ENCODE measurements at places on chromosomes 6 and 20. TPM values are rescaled to one million over a fixed set of nuclear protein-coding genes. Genes with fewer than 3 reads are reported as not detected.

DNA sequence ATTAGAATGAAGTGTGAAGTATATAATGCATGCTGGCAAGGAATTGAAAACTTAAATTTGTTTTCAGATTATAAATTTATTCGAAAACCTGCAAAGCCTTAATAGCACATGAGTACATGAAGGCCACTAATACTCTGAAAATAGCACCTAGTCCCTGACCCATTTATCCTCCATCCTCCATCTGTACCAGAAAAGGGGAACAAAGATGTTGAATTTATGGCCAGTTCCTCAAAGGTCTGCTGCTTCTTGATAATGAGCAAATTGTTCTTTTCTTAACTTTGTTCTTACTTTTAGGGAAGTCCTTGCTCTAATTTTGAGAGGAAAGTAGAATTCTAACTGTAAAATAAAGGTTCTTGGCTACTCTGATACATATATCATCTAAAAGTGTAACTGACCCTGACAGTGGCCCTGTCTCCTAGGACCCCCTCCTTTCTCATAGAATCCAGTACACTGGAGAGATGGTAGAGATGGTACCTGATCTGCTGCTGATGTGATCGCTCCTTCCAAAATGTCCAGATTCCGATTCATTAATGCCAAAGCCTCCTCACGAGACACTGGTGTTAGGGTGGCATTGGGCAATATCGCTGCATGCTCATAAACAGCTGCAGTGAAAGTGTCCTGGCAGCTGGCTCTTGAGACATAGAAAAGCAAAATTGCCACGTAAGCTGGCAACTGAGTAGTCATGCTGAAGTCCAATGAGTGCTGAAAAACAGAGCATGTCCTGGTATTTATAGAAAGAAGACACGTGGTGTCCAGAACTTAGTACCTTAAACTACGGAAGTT lies at the start of gene VNN1:
TSS of gene VNN1 (minus strand) at position 704 of the 783 bp plus-strand sequence. CDS start at position 684, 20 bp downstream.
- DNase-seq: no peak
- peak within 1 kb of the TSS; percentile 37 for H3K27ac ChIP-seq
- H3K27me3 ChIP-seq: no peaks in the 10 kb centered on the region
- no peaks in the 10 kb centered on the region for H3K4me1 ChIP-seq

DNA sequence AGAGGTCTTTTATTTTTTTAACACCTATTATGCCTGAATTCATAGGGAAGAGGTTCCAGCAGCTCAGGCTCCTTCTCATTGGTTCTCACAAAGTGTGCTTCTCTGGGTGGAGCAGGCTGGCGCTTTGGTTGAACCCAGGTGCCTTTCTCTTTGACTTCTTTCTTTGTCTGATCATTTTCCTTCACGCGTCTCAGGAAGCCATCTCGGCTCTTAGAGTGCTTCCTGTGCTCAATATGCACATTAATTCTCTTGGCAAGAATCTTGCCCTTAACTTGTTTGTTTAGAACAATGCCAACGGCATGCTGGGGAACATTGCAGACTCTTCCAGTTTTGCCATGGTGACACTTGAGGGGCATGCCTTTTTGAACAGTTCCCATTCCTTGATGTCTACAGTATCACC lies 44.2 kb upstream of the RNF24 start:
- H3K27me3 ChIP-seq: no peaks in the 10 kb centered on the region
- DNase-seq: no peak
- peaks cover 19% of the 10 kb centered on the region for H3K4me1 ChIP-seq

DNA sequence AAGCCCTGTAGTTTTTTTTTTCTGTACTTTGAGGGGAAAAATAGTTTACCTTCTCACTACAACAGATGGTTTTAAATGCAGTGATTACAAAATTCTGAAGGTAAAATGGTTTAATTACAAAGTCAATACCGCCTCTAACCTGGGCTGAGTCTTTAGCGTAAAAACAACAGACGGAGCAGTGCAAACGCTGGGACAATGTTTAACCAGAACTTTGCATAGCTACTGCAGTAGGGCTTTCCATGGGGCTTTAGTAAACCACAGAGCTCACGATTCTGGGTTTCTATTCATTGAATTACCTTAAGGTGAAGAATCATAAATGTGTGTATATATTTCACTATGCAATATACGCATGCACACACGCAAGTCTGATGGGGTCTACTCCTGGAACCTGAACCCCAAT lies 77.9 kb downstream of the RFX6 start:
- DNase-seq: no peak
- no peaks in the 10 kb centered on the region for H3K36me3 ChIP-seq
- no peak overlapping the region for H3K27ac ChIP-seq
- no peaks in the 10 kb centered on the region for H3K27me3 ChIP-seq
- no peaks in the 10 kb centered on the region for H3K4me1 ChIP-seq

DNA sequence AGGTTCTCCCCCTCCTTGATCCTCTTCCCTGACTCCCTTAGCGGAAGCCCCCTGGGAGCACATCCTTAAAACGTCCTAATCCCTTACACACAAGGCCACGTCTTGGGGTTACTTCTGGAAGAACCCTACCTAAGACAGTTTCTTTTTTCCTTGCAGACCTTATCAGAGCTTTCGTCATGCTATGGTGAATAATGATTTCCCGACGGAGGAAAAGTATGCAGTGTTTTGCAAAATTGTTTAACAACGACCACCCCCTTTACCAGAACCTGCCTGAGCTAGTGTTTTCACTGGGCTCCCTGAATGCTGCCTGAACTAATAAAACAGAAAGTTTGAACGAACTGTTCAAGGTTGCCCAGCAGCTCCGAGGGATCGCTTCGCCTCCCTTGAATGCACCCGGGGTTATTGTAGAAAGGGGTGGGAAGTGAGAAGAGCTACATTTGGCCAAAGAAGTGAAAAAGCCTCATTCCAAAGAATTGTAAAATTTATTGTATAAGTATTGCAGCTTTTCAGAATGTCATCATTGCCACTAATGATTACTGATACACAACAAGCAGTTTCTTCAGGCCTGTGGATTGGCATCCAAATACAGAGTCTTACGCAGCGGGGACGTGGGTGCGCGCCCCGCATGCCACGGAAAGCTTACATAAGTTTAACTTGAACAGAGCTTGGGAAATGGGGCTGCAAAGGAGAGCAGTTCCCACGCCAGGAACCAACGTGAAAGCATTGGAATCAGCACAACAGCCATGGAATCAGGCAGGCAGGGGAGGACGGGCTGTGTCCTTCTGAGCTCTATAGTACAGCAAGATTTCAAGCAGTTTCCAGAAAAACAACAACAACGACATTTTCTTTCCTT lies 27.9 kb upstream of the ZBP1 start:
- no peak overlapping the region for H3K27ac ChIP-seq
- H3K36me3 ChIP-seq: peaks cover 21% of the 10 kb centered on the region

GRCh38 chr6:45880676-45881075 lies 135.0 kb downstream of the CLIC5 start:
- DNase-seq: no peak
- H3K4me3 ChIP-seq: no peak overlapping the region
- no peaks in the 10 kb centered on the region for H3K27me3 ChIP-seq
- H3K4me1 ChIP-seq: peaks cover 6% of the 10 kb centered on the region
- H3K27ac ChIP-seq: peak overlapping the region; percentile 0

DNA sequence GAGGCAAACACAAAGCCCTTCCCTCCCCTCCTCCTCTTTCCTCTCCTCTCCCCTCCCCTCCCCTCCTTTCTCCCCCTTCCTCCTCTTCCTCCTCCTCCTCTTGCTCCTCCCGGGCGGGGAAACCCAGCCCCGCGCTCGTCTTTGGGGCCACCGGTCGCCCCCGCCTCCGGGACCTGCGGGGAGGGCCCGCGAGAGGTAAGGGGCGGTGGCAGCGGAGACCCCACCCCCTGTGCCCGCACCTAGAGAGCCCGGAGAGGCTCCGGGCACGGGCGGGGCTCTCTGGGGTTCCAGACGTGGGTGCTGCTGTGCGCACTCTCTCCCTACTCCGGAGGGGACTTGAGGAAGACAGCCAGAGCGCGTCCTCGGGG lies at the start of gene RIN2:
TSS of gene RIN2 (plus strand) at position 126 of the 368 bp plus-strand sequence. CDS start 131,344 bp downstream, outside the sequence.
- H3K27me3 ChIP-seq: no peaks in the 10 kb centered on the region
- peak within 1 kb of the TSS; percentile 81 for H3K4me3 ChIP-seq
- H3K4me1 ChIP-seq: peaks cover 40% of the 10 kb centered on the region

The AIF1 gene
- 14.6 TPM for total RNA-seq

The GMPR gene
- total RNA-seq: 41.9 TPM

The MEP1A gene
- 0.17 TPM for total RNA-seq

The GJA1 gene
- 240 TPM for total RNA-seq
